Tongue (tissue), 3 donors: ENCODE measurements at places on chromosomes 12 and 14. TPM values are rescaled to one million over a fixed set of nuclear protein-coding genes. Genes with fewer than 3 reads are reported as not detected.

DNA sequence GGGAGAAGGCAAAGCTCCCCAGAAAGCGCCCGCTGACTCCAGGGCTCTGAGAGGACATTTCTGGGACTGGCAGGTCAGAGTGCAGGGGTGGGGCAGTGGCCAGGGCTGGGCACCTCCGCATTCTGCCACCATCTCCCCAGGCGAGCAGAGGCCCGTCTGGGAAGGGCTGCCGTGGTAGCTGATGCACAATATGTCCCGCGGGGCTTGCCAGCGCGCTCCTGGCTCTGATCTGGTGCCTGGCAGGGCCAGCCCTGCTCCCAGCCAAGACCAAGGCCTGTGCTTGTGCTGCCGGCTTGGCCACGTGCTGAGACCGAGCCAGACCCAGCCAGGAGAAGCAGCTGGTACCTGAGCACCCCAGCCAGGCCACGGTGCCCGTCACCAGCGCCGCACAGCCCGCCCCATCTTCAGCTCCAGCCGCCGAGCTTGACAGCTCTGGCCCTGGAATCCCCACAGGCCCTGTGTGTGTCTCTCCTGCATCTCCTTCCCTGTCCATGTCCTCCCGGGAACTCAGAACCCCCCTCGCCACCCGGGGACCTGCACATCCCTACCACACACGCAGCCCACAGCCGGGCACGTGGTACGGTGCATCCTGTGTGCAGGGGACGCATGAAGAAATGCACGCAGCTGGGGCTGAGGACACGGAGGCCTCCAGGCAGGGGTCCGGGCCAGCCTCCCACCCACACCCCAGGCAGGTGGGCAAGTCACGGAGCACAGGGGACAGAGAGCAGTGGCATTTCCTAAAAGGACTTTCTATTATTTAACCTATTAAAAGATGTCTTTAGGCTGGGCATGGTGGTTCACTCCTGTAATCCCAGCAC, 68.6 kb upstream of the C14orf180 start:
- no peak for DNase-seq

GRCh38 chr14:64298773-64299172, 4.6 kb upstream of the ESR2 start:
- no peak for DNase-seq

- no peak for DNase-seq
Measured at GRCh38 chr12:42854826-42855225, 265.3 kb upstream of the PRICKLE1 start.

DNA sequence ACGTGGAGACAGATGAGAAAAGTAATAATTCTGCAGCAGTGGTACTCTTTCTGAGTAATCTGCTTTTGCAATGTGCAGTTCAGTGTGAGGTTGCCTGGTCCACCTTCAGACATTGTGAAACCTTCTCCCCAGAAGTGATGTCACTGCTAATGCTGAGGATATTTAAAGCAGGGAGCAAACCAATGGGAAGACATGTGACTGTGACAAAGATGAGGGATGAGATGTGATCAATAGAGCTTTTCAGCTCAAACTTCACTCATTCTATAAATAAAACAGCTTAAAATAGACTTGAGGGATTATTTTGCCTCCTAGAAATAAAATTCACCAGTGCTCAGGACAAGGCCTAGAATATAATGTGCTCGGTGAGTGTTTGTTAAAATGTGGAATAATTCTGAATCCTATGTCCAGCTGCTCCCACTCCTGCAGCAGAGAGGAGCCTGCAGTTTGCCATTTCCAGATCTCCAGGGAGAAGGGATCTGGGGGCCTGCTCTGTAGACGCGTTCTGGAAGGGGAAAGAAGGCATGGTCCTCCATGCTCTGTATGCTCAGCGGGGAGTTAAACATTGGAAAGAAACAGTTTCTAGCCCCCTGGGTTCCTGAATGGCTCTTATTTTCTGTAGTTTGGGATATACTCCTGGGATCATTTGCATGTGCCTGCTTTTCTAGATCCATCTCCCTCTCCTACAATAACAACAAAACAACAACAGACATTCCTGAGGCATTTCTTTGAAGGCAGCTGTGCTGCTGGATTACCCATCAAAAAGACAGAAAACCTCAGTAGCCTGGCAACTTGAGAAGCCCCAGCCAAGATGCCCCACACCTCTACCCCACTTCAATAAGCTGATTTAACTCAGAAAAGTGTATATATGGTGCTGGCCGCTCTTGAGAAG, 8.9 kb downstream of the SLC7A8 start:
- DNase-seq = no peak

GRCh38 chr14:61360796-61361525, 39.6 kb downstream of the PRKCH start:
- no peak for DNase-seq

DNA sequence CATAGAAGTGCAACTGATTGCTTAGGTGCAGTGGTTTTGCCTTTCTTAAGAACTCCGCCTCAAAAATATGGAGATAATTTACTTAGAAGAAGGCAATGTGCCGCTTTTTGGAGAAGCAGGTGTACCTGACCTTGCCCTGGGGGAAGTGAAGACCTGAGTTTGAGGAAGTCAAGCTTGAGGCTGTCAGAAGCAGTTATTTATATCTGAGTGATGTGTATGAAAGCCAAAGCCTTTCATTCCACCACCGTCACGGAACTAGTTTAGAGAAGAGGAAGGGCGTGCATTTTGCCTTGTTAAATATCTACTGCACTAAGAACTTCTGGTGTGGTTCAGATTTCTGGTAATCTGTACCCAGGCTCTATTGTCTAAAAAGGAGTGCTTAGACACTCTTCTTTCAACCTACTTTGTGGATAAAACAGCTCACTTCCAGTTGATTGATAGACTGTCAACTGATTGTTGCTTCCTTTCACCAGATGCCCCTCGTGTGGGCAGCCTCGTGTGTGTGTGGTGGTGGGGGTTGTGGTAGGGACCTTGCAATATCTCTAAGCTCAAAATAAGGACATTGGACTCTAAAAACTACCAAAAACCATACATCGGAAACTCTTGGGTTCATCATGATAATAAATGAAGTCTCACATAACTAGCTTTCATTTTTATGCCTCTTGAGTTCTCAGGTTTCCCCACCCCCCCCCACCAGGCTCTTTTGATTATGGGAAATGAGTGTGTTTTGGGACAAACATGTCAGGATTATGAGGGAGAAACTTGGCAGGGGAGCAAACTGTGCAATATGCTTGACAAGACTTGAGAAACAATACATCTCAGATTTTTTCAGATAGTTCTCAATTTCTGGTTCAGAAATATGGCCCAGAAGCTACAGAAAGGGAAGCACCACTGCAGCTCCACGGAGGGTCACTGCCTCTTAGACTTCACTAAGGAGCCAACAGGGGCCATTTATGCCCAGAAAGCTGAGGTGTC, 78.6 kb downstream of the ARF6 start:
- DNase-seq = peak; percentile 74

DNA sequence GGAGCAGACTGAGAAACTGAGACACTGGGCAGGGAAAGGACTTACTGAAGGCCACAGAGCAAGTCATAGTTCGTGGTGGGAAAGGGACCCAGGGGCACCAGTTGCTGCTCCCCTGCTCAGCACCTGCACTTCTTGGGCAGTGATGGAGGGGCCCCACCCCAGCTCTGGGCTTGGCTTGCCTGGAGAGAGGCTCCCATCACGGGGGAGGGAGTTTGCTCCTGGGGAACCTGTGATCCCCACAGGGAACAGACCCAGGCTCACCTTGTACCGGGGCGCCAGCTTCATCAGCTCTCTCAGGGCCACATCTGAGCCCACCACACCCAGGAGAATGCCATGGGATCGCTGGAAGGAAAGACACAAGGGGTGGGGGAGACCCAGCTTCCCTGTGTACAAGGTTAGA, 39.8 kb downstream of the CACNA2D4 start:
- no peak for DNase-seq

DNA sequence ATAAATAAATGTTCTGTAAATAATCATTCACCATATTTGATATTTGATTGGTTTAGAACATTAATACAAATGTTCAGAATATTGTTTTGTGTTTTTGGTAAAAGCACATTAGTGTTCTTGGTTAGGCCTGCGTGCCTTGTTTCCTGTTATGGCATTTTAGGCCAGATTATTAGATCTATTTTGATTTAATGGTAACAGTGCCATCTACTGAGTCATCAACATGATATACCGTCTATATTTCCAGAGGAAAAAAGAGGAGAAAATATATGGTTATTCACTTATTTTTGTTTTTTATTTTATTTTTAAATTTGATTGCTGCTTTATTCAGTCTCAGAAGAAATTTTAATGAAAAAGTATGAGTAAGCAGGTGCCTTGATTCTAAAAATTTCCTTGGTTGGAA, 60.3 kb downstream of the GPHN start:
- DNase-seq = no peak

DNA sequence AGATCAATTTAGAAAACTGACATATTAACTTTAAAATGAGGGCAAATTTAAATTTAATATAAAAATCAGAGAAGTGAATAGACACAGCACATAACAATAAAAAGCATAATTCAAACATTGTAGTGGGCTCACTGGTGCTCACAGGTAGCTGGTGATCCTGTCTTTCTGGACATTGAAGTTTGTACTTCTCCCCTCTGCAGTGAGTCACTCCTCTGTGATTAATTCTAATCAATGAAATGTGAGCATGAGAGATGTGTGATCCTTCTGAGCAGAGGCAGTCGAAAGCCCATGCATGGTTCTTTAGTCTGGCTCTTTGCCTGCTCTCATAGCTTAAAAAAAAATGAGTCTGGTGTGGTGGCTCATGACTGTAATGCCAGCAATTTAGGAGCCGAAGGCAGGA, 59.0 kb upstream of the RERGL start:
- DNase-seq = no peak

DNA sequence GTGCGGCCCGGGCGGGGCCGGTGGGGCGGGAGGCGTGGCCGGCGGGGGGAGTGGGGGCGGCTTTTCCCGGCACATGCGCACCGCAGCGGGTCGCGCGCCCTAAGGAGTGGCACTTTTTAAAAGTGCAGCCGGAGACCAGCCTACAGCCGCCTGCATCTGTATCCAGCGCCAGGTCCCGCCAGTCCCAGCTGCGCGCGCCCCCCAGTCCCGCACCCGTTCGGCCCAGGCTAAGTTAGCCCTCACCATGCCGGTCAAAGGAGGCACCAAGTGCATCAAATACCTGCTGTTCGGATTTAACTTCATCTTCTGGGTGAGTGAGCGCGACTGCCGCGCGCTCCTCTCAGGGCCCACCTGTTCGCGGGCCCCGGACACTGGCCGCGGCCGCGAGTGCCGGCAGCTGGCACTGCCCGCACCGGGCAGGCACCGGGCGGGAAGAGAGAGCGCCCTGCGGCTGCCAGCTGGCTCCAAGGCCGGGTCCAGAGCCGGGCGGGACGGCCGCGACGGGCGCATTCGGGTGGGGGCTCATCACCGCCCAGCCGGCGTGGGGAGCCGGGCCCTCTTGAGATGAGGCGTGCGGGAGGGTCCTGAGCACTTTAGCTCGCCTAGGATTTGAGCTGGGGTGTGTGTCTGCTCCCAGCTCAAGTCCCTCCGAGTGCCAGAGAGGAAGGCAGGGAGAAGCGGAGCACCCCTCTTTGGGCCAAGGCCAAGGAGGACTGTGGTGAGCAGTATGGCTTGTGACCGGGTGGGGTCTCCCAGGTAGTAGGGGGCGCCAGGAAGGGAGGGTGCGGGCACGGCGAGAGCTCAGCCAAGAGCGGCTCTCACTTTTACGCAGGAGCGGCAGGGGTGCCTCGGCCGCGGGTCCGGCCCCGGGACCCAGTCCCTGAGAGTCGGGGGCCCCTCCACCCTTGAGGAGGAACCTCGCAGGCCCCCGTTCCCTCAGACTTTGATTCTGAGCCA, at the start of gene CD9:
Gene CD9, plus strand, starts transcription at position 145 of the 957 bp plus-strand sequence. Its CDS starts 100 bp downstream, at position 245.
- peak; percentile 83 for DNase-seq

GRCh38 chr14:89926694-89927093, 27.8 kb downstream of the EFCAB11 start:
- no peak for DNase-seq

GRCh38 chr12:70774055-70774454, 136.8 kb upstream of the PTPRB start:
- no peak for DNase-seq

GRCh38 chr14:94779713-94780112, 9.8 kb upstream of the GSC start:
- no peak for DNase-seq

- DNase-seq = no peak
Measured at GRCh38 chr14:38074754-38075153, 132.9 kb upstream of the SSTR1 start.

GRCh38 chr12:85424581-85425348, 144.7 kb downstream of the ALX1 start:
- DNase-seq = peak; percentile 65

DNA sequence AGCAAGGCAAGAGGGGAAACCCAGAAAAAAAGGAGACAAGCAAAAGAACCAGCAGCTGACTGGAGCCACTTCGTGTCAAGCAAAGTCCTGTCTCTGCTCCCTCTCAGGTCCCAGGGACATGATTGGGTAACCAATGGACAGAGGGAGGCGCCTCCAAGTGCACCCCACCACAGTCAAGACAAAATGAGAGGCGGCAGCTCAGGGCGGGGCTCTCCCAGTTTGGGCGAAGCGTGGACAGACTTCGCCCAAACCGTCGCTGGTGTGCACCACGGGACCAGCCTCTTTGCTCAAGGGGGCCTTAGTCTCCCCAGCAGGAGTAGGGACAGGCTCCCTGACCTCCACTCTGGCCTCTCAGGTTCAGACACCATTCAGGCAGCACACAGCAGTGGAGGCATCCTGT, 1.5 kb upstream of the BEGAIN start:
- no peak for DNase-seq

- peak; percentile 95 for DNase-seq
Measured at GRCh38 chr14:22432348-22432976, 156.6 kb downstream of the DAD1 start.

DNA sequence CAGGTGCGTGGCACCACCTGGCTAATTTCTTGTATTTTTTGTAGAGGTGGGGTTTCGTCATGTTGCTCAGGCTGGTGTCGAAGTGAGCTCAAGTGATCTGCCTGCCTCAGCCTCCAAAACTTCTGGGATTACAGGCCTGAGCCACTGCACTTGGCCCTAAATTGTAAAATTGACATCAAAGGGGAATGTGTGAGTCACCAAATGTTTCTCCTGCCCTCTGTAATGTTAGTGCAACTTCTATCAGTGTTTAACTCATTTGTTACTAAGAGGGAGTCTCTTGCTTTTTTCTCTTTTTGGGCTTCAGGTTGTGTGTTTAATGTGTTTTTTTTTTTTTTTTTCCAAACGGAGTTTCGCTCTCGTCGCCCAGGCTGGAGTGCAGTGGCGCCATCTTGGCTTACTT, 2.3 kb downstream of the TULP3 start:
- no peak for DNase-seq

- peak; percentile 85 for DNase-seq
Measured at GRCh38 chr12:102439426-102440405, 40.6 kb downstream of the IGF1 start.

Gene OTUB2
- total RNA-seq = 0.41 TPM

Gene CFAP54
- 1.6 TPM for total RNA-seq

Gene ACSM4
- not detected for total RNA-seq

Gene DLGAP5
- 12.6 TPM for total RNA-seq

Gene CMA1
- not detected for total RNA-seq

Gene SELPLG
- 2.2 TPM for total RNA-seq
